D341Med (cell line): ENCODE measurements at places on chromosomes 16 and 17.

DNA sequence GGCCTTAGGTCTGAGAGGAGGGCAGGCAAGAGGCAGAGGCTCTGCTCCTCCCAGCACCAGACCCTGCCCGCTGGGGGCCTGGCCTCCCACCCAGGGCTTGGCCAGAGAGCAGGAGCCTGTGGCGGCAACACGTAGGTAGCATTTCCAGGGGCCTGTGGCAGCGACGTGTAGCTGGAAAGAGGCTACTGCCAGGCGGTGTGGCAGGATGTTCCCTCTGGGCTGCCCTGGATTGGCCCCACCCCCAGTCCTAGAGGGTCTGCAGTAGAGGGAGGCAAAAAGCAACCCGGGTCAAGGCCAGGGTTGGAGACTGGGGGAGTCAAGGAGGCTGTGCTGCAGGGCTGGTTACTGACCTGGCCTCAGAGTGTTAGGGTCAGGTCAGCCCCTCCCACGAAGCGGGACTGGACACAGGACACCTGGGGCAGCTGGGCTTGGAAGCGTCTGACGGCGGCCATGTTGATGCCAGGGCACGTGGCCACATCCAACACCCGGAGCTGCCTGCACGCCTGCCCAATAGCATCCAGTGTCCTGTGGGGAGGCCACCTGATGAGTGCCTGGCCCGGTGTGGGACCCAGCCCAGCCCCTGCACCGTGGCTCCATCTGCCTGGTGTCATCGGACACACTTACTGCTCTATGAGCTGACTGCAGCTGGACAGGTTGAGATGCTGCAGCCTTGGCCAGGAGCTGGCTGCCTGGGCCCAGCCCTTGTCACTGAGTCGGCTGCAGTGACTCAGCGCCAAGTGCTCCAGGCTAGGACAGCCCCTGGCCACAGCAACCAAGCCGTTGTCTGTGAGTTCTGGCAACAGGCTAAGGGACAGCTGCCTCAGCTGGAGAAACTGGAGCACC is 8.5 kb downstream of the ELMO3 start:
- no peak for DNase-seq

- no peak for DNase-seq
Measured at GRCh38 chr17:80758481-80759376, 214.1 kb downstream of the RPTOR start.

- DNase-seq, result no peak
Measured at GRCh38 chr16:12530302-12530701, 273.4 kb downstream of the CPPED1 start.

GRCh38 chr17:59525668-59526067 is 39.7 kb upstream of the DHX40 start:
- DNase-seq, result no peak

DNA sequence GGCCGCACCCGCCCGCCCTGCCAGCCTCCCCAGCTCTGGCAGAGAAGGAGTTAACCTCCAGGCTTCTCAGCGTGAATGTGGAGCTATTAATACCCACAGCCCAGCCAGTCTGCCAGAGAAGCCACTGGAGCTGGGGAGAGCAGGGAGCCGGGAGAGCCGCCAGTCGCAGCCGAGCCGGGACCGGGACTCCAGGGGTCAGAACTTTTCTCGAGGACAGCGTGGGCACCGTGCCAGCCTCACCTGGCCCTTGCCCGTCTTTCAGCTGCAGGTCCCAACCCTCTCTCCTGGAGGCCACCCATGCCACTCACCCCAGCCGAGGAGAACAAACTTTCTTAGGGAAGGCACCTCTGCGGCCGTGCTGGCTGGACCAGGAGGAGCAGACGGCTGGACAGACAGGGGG is 33.8 kb upstream of the SBK1 start:
- DNase-seq, result no peak

- no peak for DNase-seq
Measured at GRCh38 chr17:41848788-41849187, 11.2 kb downstream of the KLHL10 start.
